Posterior vena cava (tissue), 2 donors: ENCODE measurements at places on chromosomes 4 and X.

GRCh38 chrX:42462917-42463316 is 315.0 kb downstream of the PPP1R2C start:
- no peak for DNase-seq

DNA sequence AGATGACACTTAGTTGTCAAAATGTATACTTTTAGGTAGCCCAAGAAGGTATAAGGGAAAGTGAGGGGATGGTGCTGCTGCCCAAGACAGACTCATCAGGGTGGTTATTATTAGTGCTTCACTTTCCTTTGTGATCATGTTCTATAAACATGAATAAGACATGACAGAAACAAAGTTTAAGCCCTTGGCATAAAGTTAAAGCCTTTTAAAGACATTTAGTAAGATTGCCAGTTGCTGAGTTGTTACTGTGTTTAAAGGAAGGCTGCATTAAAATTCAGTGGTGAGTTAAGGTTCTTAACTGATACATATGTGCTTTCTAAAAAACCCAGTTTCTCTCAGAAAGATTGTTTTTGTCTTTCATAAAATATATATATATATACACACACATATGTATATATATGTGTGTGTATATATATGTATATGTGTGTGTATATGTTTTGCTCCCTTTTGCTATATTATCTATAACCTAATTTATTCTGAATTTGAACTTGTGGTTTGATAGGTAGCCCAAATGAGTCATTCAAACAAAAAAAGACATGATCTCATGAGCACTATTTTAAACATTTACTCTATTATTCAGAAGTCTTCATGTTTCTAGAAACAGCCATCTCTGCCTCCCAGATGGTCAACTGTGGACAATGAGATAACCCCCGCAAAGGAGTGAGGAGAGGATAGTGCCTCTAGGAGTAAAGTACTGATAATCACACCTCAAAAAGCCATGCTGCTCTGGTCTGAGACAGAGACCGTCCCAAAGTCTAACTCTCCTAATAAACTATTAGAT is 98.1 kb upstream of the OTUD4 start:
- no peak for DNase-seq

- DNase-seq: no peak
Measured at GRCh38 chrX:31459361-31459760, 387.5 kb upstream of the FTHL17 start.

DNA sequence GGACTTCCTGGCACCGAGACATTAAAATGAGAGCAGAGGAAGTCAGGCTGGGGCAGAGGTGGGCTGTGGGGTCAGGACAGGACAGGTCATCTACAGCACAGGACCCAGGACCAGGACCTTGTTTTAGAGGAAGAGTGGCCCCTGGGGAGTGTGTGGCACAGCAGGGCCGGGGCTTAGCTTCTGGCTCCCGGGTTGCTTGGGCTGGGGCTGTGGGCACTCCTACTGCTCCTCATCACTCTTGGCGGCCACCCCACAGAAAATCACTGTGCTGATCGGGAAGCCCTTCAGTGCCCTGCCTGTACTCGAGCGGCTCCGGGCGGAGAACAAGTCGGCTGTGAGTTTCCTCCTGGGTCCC is 8.1 kb upstream of the ATP6AP1 start:
- no peak for DNase-seq

- no peak for DNase-seq
Measured at GRCh38 chr4:48914311-48914710, 7.7 kb upstream of the OCIAD2 start.

GRCh38 chr4:15521442-15522039 is 51.9 kb downstream of the CC2D2A start:
- no peak for DNase-seq

GRCh38 chrX:630007-630611 is 482 bp upstream of the SHOX start:
- DNase-seq: peak; percentile 71

- peak; percentile 74 for DNase-seq
Measured at GRCh38 chr4:157221895-157222770, 1.6 kb downstream of the GRIA2 start.

DNA sequence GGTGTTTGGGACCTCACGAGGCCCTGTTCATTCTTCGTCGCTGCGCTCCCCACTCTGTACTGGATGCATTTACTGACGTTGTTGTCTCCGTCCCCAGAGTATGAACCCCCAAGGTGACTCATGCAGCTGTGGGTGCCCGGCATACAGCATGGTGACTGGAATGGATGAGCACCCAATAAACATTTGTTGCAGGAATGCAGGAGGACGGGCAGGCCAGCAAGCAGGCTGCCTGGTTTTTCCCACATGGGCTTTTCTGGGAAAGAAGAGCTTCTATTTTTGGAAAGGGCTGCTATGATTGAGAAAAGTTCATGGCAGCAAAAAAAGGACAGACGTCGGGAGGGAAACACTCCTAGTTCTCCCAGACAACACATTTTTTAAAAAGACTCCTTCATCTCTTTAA is 893 bp upstream of the SOD3 start:
- peak; percentile 88 for DNase-seq

DNA sequence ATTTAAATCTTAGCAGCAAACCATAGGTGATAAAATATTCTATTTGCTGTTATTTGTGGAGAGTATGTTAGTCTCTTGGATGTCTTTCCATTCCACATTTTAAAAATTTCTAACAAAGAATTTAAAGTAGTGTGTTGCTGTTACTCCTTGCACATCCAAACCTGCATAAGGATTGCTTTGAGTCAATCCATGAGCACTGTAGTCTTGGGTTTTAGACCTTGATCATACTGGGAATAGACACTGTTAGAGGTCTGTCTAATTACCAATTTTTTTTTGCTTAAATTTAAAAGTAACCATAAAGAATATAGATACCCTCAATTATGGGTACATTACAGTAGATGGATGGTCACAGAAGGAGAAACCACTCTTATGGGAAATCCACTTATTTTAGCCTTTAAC is 1.5 kb downstream of the AFP start:
- DNase-seq: no peak

DNA sequence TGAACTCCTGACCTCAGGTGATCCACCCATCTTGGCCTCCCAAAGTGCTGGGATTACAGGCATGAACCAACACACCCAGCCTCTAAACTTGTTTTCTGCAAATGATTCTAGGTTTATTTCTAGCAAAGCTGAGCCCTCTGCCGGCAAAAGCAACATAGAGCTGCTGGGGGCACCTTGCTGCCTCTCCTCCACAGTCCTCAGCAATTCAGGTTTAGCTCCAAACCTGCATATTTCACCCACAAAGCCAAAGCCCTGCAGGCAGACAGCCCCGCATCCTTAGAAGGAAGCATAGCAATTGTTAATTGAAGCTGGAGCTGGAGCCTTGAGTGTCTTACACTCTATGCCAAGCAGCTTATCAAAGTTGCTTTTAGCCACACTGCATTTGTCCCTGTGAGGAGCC is 24.9 kb upstream of the OCIAD2 start:
- no peak for DNase-seq

- no peak for DNase-seq
Measured at GRCh38 chr4:101958547-101958946, 168.0 kb downstream of the BANK1 start.

DNA sequence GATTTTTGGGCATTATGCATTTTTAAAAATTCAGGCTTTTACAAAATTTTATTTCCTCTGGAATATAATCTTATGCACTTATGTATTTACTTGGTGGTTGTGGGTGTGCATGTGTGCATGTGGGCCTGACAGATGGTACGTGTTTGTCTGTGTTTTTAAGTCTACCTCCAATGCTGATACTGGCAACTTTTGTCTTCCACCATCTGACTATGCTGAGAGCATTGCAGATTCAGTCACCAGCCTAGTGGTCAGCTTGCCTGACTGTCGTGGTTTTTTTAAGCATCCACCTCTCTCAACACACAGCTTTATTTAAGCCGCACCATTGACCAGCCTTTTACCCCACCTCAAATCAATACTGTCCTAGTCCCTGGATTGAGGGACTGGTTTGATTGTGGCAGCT is 37.1 kb downstream of the FSTL5 start:
- DNase-seq: no peak

DNA sequence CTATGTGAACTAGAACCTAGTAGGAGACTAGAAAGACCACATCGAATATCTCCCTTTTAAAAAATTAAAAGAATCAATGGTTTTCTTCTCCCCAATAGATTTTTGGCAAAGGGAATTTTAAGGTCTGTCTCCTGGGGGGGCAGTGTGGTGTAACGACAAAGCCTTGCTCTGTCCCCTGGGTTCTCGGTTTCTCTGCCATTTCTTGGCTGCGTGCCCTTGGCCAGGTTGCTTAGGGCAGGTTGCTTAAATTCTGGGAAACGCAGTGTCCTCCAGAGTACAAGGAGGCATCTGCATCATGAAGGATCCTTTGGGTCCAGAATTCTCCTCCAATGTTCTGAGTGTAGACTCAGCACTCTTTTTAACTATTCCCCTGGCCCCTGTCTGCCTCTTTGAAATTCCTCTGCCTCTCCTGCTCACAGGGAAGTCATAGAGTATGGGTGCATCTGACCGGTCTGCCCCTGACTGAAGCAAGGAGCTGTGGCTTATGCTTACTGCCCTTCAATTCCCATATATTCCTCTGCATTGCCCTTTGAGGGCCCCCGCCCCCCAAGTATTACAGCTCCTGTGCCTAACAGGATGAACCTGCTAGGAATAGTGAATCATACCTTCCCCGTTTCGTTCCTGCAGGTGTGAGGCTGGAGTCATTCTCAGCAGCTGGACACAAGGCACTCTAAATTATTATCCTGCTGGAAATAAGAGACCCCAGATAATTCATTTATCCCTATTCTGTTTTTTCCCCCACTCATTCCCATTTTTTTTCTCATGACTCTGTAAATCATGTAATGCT is 2.2 kb downstream of the KIT start:
- no peak for DNase-seq

- DNase-seq: no peak
Measured at GRCh38 chr4:104752337-104752736, 257.6 kb upstream of the CXXC4 start.

GRCh38 chr4:24578364-24578763 is 6.0 kb downstream of the DHX15 start:
- no peak for DNase-seq

- DNase-seq: peak; percentile 47
Measured at GRCh38 chr4:4861390-4862018, 2.0 kb downstream of the MSX1 start.

GRCh38 chr4:77922158-77923094 is 59.8 kb downstream of the MRPL1 start:
- DNase-seq: no peak

GRCh38 chr4:3436798-3437581 is 4.8 kb upstream of the HGFAC start:
- DNase-seq: no peak

DNA sequence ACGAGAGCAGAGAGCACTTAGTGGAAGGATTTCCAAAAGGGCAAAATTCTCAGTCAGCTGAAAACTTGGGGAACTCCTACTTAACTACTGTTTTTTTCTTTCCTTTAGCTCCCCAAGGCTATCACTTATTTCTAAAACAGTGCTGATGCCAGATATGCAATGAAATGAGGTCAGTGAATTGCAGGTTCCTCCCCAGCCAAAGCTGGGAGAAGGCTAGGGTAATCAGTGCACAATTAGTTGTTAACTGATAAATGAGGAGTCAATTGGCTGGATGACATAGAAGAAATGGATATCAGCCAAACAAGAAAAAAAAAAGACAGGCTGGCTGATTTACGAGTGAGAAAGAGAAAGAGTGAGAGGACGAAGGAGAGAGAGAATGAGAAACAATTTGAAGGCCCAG is 195.6 kb downstream of the GPC3 start:
- DNase-seq: no peak

DNA sequence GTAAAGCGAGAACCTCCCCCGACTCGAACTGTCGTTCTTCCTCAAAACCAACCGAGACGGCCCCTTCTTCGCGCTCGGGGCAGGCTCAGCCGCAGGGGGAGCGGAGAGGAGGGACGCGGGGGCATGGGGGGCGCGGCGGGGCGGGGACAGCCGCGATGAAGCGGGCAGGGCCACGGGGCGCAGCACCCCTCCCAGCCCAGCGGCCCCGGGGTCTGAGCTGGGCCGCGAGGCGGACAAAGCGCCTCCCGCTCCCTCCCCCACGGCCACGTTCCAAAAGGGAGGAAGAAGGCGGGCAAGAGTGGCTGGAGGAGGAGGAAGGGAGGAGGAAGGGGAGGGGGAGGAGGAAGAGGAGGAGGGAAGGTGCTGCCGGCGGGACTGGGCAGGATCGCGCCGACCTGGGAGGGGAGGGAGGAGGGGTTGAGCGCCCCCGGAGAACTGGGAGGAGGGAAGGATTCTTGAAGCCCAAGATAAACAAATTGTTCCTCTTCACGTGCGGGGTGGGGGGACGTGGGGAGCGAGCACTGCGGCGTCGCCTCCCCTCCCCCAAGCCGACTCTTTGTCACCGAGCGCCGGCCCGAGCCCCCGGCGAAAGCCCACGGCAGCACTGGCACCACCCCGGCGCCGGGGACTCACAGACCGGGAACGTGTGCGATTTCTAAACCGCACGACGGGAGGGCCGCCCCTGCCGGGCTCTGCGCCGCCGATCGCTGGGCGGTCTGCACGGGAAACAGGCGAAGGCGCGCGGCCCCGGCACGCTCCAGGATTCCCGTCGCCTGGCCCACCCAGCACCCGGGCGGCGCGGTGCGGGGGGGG is 2.9 kb downstream of the MAML3 start:
- peak; percentile 95 for DNase-seq

DNA sequence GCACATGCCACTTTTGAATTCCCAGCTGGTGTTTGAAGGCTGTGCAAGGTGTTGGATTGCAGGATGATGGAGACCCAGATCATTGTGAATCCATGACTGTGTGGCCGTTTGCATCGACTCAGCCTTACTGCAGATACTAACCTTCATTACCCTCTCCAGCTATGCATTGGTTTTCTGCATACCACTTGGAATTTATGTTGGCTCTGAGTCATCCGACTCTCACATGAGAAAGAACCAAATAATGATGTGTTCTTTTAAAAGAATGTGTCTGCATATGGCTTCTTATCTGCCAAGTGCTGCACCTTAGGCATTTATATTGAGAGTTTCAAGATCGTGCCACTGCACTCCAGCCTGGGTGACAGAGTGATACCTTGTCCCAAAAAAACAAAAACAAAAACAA is 106.7 kb upstream of the PRKX start:
- peak; percentile 16 for DNase-seq

DNA sequence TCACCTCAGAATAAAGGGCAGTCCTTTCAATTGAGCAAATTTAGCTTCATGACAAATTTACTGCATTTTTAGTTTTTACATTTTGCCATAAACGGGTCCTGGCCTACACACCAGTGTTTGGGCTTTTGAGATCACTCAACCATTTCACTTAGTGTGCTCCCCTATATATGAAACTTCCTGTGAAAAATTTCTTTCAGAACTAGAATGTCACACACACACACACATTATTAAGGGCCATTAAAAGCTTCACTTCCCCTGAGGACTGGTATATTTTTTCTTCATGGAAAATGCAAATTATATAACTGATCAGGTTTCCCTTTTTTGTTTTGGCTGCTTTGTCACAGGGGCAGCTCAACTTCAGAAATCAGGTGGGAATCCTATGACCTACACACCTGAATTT is 206.5 kb downstream of the ENOX2 start:
- no peak for DNase-seq

DNA sequence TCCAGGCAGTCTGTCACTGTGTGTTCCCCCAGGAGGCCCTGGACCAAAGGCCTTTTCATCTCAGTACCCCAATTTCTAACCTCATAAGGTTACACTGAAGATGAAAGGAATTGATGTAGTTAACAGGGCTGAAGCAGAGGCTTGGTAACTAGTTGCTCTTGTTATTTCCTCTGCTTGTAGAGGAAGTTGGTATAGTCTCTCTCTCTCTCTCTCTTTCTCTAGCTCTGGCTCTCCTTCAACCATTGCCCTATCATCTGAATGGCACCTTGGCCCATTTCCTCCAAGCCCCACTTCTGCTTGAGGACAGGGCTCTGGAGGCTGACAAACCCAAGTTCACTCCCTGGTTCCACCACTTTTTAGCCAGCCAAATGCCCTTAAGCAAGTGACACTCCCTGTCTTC is 96.1 kb downstream of the MAMLD1 start:
- no peak for DNase-seq

GRCh38 chrX:53616946-53617345 is 69.6 kb downstream of the HUWE1 start:
- no peak for DNase-seq
